ENCODE measurements at places on chromosomes 3 and 15.

- DNase-seq, result no peak
Measured at GRCh38 chr3:64619216-64619615, 68.6 kb downstream of the ADAMTS9 start.

GRCh38 chr3:14151471-14152083 lies 26.7 kb downstream of the TMEM43 start:
- no peak for DNase-seq

DNA sequence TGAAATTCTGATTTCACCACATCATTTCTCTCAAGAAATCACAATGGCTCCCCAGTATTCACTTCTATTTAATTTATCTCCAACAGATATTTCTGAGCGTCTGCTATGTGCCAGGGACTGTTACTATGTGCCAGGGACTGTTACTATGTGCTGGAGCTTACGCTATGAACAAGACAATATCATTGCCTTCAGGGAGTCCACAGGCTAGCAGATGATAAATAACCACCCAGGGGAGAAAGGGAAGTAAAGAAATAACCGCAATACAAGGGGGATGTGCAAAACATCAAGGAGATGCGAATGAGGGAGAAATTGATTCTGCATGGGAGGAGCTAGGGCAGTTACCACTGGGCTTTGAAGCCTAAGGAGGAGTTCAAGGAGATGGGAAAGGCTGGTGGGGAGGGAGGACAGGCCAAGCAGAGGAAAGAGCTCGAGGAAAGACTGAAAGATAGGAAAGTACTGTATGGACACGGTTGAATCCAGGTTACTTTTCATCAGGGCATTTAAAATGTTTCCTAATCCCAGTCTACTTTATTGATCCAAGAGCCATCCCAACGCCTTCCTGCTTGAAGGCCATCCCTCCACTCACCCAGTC lies 2.5 kb downstream of the THSD4 start:
- DNase-seq, result no peak

GRCh38 chr3:107662586-107662985 lies 139.8 kb downstream of the BBX start:
- DNase-seq, result no peak

DNA sequence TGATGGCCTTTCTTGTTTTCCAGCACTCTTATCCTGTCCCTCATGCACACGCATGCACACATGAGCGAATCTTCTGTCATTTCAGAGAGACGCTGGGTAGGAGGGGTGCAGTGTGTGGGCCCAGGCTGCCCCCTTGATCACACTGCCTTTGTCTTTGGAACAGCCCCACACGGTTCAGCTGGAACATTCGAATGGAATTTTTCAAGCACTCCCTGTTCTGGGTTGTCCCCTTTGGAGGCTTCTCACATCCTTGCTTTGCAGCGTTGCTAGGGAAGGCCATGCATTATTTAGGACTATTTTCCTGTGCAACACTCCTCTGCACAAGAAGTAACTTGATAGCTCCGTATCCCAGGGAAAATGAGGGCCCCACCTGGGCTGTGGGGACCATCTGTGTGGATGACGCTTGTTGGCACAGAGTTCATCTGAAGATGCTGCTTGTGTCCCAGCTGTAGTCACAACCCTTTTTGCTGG lies 78.4 kb downstream of the SPSB4 start:
- DNase-seq, result peak; percentile 23

DNA sequence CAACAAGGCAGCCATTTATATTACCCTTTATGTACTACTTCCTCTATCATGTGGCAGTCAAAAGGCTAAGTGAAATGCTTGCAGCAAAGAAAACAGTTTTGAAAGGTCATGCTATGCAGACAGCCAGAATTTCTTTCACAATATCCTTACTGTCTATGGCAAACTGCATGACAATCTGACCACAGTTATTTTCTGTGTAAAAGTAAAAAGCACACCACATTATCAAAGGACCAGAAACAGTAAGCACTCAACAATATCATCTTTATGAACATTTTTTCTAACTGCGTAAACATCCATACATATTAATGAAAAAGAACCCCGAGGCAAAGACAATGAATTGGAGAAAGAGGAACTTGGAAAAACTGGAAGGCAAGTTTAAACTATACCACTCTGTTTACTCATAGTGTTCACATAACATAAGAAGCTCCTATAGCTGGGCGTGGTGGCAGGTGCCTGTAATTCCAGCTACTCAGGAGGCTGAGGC lies 47.9 kb downstream of the PIK3CB start:
- DNase-seq, result no peak
